ENCODE measurements at places on chromosomes 16 and 17.

GRCh38 chr16:740459-740763 is 386 bp downstream of the CIAO3 start:
- no peak for DNase-seq

GRCh38 chr17:7173687-7174602 is 5.2 kb downstream of the ASGR1 start:
- peak; percentile 84 for DNase-seq

- no peak for DNase-seq
These were observed 2.5 kb downstream of the TAC4 start for GRCh38 chr17:49845321-49845720.

GRCh38 chr17:60355663-60356594 is 36.0 kb downstream of the USP32 start:
- DNase-seq, result no peak

DNA sequence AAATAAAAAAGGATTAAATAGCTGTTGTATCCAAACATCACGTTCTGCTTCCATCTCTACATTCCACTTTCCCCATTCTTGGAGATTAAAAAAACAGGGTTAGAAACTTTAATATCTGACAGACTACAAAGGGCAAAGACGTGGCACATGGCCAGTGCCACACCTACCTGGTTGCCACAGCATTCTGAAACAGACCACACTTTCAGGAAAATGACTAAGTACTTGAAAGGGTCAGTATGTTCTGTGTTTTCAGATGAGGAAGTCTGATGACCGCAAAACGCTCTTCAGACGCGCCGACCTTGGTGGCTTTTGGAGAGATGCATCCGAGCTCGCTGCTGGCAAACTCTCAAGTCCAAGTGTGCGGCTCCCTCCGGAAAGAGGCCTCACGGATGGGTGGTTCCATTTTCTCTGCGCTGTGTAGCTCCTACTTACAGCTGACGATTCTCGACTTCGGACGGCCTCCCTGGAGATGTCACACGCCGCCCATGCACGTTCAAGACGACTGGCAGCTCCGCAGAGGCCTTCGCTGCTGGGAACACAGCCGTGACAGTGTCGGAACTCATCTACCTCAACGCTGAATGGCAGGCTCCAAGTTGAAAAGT is 15.5 kb downstream of the MAP1LC3B start:
- peak; percentile 62 for DNase-seq

DNA sequence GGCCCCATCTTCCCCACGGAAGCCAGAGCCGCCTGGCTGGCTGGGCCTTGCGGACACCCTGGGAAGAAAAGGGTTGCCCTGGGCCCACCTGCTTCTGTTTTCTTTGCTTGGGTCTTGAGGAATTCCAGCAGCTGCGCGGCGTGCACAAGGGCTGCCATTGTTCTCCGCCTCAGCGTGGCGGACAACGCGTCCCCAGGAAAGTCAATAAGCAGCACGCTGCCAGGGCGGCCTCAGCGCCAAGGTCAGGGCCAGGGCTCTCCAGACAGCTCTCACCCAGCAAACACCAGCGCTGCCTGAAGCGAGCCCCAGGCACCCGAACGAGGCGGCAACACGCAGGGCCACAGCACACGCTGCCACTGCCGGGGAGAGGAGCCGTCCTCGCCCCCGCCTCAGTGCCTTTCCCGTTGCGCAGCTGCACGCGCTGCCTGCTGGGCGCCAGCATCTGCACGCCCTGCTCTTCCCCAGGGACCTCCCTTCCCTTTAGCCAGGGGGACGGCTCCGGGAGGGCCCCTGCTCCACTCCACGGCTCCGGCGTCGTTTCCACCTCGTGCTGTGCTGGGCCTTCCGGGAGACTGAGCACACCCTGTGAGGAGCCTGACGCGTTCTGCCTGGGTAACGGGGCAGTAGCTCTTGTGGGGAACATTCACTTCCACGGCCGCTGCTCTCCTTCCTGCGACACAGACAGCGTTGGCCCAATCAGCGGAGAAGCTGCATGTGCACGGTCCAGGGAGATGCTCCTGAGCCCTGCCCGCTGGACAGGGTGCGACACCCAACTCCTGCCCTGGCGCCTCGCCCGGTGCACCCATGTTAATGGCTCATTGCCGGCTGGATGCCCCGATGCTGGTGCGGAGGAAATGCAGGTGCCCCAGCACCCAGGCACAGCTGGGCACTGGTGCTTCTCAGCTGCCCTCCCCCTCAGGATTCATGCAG is 57.8 kb downstream of the LMF1 start:
- DNase-seq, result peak; percentile 33

DNA sequence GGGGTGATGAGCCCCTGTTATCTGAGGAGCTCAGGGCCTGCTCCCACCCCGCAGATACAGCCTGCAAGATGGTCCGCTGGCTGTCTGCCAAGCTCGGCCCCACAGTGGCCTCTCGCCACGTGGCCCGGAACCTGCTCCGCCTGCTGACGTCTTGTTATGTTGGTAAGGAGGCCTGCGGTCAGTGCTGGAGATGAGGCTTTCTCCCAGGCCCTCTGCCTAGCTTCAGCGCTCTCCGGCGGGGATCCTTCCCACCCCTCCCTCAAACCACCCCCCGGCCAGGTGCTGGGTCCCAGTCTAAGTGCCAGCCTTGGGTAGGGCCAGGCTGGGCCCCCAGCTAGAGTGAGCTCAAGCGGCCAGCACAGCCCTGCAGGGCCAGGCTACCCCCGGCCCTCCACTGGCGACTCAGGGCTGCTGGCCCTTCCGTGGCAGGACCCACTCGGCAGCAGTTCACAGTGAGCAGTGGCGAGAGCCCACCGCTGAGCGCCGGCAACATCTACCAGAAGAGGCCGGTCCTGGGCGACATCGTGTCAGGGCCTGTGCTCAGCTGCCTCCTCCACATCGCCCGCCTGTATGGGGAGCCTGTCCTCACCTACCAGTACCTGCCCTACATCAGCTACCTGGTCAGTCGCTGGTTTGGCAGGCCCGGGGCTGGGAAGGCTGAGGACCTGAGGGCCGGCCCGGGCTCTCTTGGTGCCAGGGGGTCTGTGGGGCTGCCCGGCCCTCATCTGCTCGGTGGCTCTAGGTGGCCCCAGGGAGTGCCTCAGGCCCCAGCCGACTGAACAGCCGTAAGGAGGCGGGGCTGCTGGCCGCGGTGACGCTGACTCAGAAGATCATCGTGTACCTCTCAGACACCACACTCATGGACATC is 6.1 kb downstream of the WDR81 start:
- DNase-seq, result peak; percentile 73

DNA sequence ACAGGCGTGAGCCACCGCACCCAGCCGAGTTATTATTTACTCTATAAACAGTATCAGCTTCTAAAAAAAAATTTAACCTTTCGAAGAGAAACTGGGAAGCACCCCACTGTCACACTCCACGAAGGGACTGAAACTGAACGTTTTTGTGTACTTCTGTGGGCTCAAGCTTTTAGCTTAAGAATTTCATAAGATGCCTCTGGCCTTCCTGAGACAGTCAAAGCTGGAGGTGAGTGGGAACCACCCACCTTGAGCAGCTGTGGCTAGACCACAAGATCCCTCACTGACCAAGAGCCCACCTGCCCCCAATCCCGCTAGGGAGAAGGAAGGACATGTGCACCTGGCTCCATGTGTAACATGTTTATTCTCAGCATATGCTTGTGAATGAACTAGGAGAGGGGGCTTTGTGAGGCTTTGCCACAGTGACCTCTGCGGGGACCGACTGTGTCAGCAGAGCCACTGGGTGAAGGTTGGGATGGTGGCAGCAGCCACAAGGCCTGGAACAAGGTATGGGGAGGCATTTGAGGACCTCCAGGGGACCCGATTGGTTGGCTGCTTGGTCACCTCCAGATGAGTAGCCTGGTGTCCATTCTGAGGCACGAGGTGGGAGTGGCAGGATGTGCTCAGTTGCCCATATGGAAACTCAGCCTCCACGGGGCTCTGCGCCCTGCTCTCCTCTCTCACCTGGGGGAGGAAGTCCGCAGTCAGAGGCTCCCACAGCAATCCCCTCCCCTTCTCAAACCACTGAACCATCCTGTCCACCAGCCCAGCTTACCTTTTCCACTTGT is 4.8 kb downstream of the DPEP3 start:
- no peak for DNase-seq

- no peak for DNase-seq
These were observed 68.5 kb downstream of the ZDHHC7 start for GRCh38 chr16:84942786-84943185.
